CD4-positive, alpha-beta T cell treated with Interleukin-17A for 4 hours (primary cell): ENCODE measurements at places on chromosomes 3 and 15.

DNA sequence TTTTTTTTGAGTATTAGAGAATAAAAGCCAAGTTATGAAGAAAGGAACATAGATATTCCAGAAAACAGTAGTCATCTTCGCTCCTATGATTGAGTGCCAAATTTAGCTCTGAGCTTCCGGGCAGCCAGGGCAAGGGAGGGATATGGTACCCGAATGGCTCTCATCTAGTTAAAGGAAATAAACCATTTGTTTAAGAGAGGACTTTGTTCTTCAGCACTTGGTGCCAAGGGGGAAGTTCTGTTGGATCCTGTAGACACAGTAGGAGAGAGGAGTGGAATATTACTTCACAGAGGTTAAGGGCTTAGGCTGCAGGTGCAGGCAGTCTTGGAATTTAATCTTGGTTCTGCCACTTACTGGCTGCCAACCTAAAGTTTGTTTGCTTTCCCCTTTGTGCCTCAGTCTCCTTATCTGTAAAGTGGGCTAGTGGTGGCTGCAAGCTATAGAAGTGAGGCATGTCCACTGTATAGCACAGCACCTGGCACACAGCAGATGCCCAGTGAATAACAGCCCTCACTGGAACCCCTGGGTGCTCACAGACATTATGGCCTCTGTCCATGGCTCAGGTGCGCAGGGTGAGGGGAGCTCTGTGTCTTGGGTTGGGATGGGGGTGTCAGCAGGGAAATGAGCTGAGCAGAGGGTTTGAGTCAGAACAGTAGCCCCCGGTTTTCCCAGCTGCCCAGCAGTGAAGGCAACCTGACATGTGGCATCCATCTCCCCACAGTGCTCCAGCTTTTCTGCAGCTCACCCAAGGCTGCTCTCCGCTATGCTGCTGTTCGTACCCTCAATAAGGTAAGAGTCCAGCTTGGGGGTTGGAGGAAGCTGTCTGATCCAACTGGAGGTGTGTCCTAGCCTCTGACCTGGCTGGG, 10.4 kb downstream of the COPG1 start:
- no peak for DNase-seq

DNA sequence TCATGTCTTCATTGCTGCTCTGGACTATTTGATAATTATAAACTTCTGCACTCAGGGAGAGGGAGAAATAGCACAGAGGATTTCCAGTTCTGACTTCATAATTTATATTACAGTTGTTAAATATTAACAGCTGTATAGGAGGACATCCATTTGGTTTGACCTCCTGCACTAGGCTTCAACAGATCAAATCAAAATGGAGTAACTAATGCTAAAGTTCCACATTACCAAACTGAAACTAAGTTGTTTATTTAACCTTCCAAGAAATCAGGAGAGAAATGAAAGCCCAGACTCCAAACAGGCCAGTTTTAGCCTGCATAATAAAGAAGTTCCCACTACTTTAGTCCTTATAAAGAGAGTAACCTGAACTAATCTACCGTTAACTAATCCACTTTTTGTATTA, 4.6 kb downstream of the PLSCR2 start:
- no peak for DNase-seq

DNA sequence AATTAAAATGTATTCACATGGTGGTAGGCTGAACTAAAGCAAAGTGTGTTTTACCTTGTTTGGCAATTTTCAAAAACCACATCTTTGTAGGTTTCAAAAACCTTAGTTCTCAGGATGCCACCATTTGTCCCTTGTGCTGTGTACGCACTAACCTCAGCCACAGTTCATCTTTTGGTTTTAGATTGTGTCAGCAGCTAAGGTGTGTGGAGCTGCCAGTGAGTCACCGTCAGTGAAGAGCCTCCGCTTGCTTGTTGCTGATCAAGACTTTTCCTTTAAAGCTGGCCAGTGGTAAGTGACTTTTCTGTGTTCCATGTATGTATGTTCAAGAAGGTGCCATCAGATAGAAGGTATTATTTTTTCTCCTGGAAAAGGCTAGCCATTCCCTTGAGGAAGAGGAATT, 21.1 kb downstream of the OXNAD1 start:
- peak; percentile 80 for DNase-seq

DNA sequence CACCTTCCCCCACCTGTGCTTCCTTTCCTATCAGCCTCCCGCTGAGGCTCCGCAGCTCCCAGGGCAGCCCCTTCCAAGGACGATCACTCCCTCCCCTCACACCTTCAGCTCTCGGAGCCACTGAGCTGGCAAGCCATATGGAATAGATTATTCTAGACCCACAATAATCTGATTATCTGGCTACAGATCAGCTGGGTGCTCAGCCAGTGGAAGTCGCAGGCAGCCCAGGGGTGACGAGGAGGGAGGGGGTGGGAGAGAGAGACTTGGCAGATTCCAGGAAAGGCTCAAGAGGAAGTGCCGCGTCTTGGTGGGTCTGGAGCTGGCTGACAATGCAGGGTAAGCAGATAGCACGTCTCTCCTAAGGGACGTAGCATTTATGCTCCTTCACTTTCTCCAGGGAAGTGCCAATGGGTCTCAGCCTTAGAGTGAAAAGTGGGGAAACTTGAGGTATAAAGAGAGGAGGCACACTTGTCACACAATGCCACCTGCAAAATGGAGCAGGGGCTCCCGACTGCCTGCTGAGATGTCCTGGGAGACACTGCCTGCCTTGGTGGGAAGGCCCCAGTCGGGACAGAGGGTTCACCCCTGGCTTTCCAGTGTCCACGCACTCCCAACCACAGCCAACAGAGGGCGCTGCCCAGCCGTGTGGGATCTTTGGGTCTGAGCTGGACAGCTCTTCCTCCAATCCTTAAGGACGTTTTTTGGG, 9.4 kb upstream of the MESP1 start:
- peak; percentile 70 for DNase-seq

DNA sequence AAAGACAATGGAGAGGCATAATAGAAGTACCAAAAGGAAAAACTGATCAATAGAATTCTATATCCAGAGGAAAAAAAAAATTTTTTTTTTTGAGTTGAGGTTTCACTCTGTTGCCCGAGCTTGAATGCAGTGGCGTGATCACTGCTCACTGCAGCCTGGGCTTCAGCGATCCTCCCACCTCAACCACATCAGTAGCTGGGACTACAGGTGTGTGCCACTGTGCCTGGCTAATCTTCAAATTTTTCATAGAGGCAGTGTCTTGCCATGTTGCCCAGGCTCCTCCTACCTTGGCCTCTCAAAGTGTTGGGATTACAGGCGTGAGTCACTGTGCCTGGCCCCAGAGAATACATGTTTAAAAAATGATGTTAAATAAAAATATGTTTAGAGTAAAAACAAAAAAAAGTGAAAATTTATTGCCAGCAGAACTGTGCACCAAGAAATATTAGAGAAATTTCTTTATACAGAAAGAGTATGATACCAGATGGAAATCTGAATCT, 154.3 kb upstream of the ZBTB20 start:
- DNase-seq = no peak

DNA sequence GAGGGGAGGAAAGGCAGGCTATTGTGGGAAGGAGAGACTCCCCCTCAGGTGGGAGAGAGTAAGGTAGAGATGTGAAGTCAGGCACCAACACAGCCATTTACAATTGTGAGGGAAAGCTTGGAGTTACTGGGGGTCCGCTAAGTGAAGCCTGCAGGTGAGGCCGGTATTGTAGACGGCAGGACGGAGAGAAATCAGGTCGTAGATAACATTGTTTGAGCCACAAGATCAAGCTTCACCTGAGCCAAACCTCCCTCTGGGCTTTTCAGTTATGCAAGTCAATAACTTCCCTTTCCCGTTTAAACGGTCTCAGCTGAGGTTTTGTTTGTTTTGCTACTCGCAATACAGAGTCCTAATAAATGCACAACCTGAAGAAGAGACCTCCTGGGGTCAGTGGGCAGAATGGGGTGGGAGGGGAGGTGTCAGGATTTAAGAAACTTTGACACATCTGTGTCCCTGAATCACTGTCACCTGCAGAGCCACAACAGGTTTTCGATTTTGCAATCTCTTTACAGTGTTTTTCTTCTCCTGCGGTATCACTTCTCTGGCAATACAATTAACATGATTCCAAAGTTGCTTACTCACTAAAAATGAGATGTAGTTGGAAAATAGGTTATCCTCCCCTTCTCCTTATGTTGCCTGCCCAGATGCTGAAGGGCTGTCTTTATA, 72.0 kb upstream of the GLCE start:
- no peak for DNase-seq

- DNase-seq = peak; percentile 17
These were observed 494 bp downstream of the GCSAM start for GRCh38 chr3:112132554-112132953.

GRCh38 chr3:53032609-53033008, 13.3 kb downstream of the SFMBT1 start:
- no peak for DNase-seq

- DNase-seq = no peak
These were observed 330.8 kb upstream of the DPH6 start for GRCh38 chr15:35876762-35877161.

DNA sequence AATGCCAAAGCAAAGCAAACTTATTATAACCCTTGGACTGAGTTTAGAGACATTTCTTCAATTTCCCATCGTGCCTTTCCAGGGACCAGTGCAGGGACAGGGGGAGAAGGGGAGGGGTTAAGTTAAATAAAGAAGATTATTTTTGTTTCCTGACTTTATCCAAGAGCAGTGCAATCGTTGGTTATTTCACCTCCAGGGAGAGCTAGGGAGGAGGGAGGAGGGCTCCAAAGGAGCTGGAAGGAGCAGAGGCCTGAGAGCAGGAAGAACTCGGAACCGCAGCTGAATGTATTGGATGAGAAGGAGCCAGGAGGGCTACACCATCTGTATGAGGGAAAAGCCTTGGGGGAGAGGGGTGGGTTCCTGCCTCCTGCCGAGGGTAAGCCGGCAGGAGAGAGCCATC, 20.7 kb downstream of the HAPLN3 start:
- DNase-seq = no peak

DNA sequence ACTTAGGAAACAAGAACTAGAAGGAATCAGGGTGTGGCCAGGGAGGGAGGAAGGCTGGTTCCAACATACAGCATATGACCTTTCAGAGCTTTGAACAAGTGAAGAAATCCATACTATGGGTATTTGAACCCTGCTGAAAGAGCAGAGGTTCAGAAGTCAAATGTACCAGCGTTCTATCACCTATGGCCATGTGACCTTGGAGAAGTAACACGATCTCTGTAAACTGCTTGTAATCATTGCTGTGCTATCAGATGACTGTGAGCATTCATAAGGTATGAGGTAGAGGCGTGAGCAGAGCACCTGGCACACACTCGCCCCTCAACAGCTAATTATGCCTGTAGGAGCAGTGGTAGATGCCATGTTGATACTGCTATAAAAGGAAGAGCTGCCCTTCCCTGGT, 55.2 kb downstream of the KLHL6 start:
- DNase-seq = no peak

- no peak for DNase-seq
These were observed 25.5 kb downstream of the ZXDC start for GRCh38 chr3:126450219-126450618.

GRCh38 chr15:62833646-62834045, 208.9 kb upstream of the TPM1 start:
- no peak for DNase-seq

- DNase-seq = no peak
These were observed 15.7 kb upstream of the RBP2 start for GRCh38 chr3:139491966-139492365.

DNA sequence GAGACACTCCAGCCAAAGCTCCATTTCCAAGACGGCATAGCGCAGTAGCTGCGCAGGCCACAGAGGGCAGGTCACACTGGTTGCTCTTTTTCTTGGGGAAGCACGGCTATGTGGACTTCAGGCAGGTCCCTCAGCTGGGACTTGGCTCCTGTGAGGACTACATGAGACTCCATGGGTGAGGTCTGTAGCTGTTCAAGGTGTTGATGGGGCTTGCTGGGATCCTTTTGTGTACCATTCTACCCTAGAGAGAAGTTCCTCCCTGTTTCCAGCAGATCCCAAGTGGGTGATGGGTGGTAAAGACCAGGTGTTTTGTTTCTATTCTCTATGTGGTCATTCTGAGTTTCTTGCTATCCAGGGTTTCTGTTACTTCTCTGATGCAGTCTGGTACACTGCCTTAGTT, 183.3 kb downstream of the LPP start:
- DNase-seq = no peak

DNA sequence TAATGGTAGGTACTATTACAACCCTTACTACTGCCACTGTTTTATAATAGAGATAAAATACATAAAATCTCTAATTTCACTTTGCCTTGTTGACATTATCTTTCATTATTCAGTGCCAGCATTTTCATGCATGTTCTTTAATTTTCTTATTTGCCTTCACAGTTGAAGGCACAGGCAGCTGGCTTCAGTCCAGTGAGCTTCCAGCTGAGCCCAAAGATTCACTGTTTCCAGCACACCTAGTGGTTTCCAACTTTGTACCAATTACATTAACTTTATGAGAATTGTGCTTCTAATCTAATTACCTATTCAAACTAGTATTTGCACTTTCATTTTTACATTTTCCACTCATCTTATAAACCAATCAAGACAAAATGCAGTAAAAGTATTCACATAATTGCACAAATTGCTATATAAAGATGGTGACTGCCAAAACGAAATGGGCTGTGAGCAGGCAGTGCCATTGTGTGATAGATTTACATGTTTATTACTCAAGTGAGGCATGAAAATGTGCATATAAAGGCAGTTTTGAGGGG, 228.3 kb downstream of the MFSD1 start:
- DNase-seq = no peak
